ENCODE measurements at places on chromosomes 2 and 18.

- no peak for DNase-seq
Measured at GRCh38 chr2:197677056-197677455, 1.7 kb upstream of the RFTN2 start.

- DNase-seq, result no peak
Measured at GRCh38 chr18:12460874-12461273, 53.1 kb downstream of the PRELID3A start.

DNA sequence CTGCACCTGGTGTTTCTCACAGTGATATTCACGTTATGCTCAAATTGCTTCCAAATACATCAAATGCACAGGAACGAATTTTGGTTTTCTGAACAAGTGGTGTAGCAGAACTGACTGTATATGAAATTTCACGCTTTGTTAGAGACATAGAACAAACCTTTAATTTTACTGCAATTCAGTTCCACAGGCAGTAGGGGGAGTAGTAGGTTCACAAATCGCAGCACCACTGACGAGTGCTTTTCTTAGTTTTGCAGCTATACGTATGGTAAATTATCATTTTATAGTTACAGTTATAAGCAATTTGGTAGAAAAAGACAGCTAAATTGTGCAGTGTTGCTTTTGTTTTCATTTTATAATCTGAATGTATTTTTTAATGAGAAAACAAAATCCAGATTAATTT, 113.3 kb downstream of the KIAA1328 start:
- DNase-seq, result no peak

- no peak for DNase-seq
Measured at GRCh38 chr18:68769461-68769860, 28.4 kb upstream of the CCDC102B start.

GRCh38 chr2:3742743-3743508, 39.6 kb downstream of the DCDC2C start:
- no peak for DNase-seq

- DNase-seq, result no peak
Measured at GRCh38 chr2:70817284-70817954, 3.0 kb downstream of the CLEC4F start.

DNA sequence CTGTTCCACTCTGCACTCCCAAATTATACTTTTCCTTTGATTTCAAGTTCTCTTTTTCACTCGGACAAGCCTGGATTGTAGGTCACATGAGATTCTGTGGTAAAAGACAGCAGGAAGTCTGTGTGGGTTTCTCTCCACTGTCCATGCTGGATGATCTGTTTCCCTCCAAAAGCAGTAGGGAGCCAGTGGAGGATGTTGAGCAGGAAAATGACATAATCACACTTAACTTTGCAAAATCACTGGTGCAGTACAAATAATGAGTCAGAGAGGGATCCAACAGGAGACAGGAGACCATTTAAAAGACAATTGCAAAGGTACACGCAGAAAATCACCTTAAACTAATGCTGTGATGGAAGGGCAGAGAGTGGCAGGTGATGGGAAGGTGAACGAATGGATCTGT, 301.3 kb downstream of the ZNF407 start:
- DNase-seq, result no peak
